ENCODE measurements at places on chromosomes 6 and 20.

DNA sequence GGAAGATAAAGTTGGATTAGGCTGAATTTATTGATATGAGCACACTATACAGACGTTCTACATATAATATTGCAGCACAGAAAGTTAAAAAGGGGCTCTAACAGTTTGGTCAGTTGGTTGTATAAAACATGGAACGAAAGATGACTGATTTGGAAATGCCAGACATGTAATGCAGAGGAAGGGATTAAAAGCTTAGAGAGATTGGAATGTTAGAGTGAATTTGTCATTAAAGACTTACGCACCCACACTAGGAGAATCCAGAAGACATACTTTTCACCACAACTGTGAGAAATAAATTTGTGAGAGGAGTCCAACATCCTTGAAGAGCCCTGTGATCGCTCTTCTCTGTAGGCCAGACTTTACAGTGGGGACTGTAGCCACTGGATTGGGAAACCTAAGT, 134.7 kb downstream of the GPR63 start:
- no peak for DNase-seq

DNA sequence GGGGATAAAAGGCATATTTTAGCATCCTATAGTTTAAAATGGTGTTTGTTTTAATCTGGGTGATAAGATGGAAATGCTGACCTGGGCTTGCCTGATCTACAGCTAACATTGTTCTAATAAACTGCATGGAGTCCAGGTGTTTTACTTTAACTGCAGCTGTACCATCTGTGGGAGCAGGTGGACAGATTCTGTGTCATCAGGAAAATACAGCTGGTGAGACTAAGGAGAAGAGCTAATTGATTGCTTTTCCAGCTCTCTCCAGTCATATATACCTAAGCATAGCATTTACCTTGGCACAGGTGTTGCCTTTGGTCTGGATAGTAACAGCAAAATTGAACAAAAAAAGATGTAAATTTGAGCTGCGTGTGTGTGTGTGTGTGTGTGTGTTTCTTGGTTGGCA, 31.6 kb downstream of the CBFA2T2 start:
- peak; percentile 35 for DNase-seq

- DNase-seq = no peak
Observed at GRCh38 chr6:52790861-52791260, 12.8 kb downstream of the GSTA1 start.

- no peak for DNase-seq
Observed at GRCh38 chr20:32478576-32478975, 106.6 kb downstream of the NOL4L start.
